DMS153 (cell line): ENCODE measurements at places on chromosomes 4 and X.

DNA sequence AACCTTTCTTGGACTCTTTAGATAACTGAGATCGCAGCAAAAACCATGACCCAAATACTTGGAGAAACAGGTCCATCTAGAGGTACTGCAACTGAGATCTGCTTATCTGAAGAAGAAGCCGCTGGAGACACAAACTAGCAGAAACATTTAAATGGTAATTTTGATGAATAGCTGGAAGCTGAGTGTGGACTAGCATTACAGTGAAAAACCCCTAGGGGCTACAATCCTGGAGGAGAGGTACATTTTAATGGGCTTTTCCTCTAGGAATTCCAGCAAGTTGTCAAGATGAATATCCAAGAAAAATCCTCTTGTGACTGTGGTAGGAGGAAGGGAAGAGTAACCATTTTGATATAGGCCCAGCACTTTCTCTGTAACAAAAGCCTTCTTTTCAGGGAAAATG lies 592.5 kb upstream of the GRIA3 start:
- DNase-seq = no peak

DNA sequence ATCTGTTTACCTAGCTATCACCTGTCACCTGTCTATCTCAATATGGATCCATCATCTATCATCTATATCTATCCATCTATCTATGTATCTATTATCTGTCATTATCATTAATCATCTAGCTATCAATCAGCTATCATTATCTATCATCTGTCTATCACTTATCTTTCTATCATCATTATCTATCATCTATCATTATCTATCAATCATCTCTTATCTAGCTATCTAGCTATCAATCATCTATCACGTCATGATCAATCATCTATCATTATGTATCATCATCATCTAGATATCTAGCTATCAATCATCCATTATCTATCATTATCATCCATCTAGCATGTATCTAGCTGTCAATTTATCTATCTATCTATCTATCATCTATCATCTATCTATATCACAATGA lies 7.9 kb downstream of the ARSD start:
- no peak for DNase-seq

GRCh38 chr4:75822416-75822815 lies 79.8 kb downstream of the PPEF2 start:
- DNase-seq = no peak

- no peak for DNase-seq
Measured at GRCh38 chr4:106978046-106978774, 57.9 kb downstream of the DKK2 start.
